LHCN-M2 (cell line): ENCODE measurements at places on chromosomes 6 and 20.

GRCh38 chr6:165755583-165755982 lies 92.5 kb upstream of the PDE10A start:
- DNase-seq = no peak

DNA sequence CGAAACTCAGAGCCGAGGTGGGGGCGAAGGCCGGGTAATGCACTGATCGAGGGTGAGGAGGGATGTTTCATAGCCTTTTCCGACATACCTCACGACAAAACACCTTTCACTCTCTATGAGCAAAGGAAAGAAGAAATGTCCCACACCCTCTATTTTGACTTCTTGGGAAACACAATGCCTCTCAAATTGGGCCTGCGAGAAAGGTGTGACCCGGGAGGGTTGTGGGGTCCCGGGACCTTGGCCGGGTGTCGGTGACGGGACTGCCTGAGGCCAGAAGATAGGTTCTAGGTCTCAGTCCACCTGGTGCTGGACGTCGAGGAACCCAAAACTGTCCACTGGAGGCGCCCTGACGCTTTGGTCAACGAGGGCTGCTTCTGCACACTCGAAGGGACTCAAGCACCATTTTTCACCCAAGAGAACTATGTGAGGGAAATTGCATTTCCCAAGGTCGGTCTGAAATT lies 41.1 kb upstream of the OSTM1 start:
- no peak for DNase-seq

DNA sequence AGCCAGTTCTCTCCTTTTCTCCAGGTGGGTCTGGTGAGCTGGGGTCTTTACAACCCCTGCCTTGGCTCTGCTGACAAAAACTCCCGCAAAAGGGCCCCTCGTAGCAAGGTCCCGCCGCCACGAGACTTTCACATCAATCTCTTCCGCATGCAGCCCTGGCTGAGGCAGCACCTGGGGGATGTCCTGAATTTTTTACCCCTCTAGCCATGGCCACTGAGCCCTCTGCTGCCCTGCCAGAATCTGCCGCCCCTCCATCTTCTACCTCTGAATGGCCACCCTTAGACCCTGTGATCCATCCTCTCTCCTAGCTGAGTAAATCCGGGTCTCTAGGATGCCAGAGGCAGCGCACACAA lies 765 bp upstream of the CFB start:
- no peak for DNase-seq

GRCh38 chr6:80465513-80465912 lies 359.0 kb downstream of the BCKDHB start:
- no peak for DNase-seq

- peak; percentile 28 for DNase-seq
Observed at GRCh38 chr6:154509421-154510143, 903 bp downstream of the CNKSR3 start.

- no peak for DNase-seq
Observed at GRCh38 chr20:44601801-44602204, 19.4 kb downstream of the PKIG start.

DNA sequence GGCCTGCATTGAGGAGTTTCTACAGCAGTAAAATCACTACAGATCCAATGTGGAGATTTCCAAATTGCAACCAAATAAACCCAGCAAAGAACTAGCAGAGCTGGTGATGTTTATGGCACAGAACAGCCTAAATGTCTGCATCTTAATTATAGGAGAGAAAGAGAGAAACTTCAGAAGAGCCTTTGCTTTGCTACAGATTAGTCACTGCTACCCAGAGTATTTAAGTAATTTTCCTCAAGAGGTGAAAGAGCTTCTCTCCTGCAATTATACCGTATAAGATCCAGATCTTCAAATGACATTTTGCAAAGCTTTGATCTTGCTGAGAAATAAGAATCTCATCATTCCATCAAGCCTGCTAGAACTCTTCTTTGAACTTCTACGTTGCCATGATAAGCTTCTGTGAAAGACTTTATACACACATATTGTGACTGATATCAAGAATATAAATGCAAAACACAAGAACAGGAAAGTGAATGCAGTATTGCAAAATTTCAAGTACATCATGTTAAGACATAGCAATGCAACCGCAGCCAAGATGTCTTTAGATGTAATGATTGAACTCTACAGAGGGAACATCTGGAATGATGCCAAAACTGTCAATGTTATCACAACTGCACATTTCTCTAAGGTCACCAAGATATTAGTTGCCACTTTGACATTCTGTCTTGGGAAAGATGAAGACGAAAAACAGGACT lies 48.0 kb downstream of the MKKS start:
- DNase-seq = peak; percentile 15

DNA sequence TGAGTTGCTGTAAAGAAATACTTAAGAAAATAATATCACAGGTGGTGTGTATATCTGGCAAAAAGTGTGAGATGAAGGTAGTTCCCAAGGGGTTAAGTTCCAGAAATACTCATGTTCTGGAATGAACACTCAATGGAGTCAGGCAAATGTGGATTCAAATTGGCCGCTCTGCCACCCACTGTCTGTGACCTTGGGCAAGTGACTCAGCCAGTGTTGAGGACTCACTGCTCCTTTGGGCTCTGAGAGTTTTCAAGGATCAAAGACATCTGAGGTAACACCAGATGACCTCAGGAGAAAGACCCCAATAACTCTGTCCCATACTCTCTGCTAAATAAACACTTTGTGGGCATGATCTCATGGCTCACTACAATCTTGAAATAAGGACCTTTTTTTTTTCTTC lies 59.2 kb upstream of the EYA2 start:
- peak; percentile 48 for DNase-seq

DNA sequence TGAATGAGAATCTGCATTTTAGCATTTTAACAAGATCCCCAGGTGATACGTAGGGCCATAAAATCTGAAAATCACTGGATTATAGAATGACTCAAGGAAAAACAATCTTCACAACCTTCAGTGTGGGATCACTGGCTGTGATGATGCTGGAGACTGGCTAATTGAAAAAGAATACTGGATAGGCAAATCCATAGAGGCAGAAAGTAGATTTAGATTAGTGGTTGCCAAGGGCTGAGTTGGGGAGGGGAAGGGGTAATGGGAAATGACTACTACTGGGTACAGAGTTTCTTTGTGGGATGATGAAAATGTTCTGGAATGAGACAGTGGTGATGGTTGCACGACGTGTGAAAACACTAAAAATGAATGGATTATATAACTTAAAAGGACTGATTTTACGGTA lies 84.1 kb downstream of the CDK19 start:
- peak; percentile 27 for DNase-seq

GRCh38 chr6:139905404-139906052 lies 531.1 kb upstream of the CITED2 start:
- DNase-seq = peak; percentile 21

DNA sequence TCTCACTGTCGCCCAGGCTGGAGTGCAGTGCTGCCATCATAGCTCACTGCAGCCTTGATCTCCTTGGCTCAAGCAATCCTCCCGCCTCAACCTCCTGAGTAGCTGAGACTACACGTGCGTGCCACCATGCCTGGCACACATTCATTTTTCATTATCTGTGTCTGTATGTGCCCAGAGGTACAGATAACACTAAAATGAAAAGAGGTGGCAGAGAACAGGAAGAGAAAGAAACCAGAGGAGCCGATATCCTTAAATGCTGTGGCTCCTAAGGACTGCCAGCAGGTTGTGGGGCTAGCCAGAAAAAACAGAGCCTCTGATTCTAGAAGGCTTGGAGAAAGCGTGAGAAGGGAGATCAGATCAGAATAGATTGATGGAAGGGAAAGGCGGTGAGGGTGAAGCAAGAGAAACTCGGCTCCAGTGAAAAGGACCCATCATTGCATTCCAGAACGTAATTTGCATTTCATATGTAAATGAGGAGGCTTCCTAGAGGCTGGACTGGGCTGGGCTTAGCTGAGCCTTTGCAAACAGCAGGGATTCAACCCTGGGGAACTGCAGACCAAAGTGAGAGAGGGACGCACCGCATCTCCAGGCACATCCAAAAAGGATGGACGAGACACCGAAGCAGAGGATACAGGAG lies 64.2 kb downstream of the GCNT2 start:
- DNase-seq = peak; percentile 5

DNA sequence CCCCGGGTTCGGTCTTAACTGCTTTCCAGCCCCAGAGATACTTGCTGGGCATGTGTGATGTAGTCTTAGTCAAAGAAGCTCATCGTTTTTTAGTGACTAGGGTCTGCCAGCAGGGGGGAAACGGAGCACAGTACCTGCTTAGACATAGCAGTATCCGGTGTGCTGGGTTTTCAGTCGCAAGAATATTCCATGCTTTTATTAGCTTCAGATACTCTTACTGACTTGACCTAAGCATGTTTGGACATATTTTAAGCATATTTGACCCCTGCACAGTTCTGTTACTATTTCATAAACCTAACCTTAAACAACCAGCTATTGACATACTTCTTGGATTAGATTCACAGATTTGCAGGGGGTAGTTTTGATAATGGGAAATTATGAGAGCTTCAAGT lies 3.0 kb downstream of the E2F3 start:
- DNase-seq = peak; percentile 76

- no peak for DNase-seq
Observed at GRCh38 chr6:150813993-150814359, 51.5 kb upstream of the MTHFD1L start.

GRCh38 chr6:10685092-10685915 lies 9.1 kb downstream of the C6orf52 start:
- no peak for DNase-seq

GRCh38 chr6:37943436-37944058 lies 124.0 kb downstream of the ZFAND3 start:
- no peak for DNase-seq

DNA sequence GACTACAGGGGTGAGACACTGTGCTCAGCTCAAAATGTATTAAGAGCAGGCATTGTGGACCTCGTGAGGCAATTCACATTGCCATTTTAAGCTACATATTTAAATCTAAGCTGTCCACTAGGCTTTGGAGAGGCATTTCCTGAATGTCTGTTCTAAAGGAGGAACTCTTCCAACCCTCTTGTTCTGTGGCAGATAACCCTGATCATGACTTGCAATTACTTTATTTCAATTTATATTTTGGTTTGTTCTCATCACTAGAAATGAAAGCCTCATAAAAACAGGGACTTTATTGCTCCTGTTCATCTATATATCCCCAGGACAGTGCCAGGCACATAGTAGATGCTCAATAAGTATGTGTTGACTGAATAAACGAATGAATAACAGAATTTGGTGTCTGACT lies 84.0 kb upstream of the SALL4 start:
- DNase-seq = no peak

DNA sequence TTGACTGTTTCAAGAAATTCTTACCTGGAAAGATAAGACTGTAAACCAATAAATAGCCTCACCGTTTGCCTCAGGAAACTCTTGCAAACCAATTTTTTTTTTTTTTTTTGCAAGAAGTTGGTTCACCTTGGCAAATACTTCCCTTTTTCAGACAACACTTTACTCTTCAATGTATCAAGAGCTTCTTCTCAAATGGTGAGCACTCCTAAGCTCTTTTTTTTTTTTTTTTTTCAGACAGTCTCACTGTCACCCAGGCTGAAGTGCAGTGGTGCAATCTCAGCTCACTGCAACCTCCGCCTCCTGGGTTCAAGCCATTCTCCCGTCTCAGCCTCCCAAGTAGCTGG lies 22.7 kb upstream of the SNTA1 start:
- DNase-seq = no peak

DNA sequence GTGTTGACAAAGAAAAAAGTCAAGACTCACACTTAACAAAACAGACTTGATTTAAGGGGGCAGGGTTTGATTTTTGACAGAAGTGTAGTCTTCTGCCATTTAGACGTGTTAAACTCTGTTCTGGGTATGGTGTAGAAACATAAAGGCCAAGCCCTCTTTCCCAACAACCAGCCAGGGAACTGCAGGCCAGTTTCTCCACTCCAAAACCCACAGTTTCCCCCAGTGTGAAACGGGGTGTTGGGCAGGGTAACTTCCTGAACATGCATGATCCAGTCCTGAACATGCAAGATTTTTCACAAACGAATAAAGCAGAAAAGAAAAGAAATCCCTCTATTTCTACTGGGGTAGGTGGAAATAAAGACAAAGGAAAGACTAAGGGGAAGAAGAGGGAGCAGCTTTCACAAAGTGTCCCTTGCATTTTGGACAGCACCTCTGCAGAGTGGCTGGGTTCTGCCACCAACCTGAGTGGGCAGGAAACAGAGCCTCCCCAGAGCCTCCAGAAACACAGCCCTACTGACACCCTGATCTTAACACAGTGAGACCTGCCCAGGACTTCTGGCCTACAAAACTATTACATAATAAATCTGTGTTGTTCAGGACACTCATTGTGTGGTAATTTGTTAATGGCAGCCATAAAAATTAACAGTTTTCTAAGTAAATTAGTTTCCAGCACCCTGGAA lies 7.5 kb downstream of the APMAP start:
- DNase-seq = no peak

- DNase-seq = no peak
Observed at GRCh38 chr6:40251637-40252300, 317.5 kb upstream of the MOCS1 start.

DNA sequence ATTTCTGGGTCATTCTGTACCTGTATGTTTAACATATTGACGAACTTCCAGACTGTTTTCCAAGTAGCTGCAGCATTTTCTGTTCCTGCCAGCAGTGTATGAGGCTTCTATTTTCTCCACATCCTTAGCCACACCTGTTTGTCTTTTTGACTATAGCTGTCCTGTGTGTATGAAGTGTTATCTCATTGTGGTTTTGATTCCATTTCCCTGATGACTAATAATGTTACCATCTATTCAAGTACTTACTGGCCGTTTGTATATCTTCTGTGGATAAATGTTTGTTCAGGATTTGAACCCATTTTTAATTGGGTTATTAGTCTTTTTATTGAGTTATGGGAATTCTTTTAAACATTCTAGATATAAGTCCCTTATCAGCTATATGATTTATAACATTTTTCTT lies 95.2 kb downstream of the JAG1 start:
- DNase-seq = peak; percentile 94

DNA sequence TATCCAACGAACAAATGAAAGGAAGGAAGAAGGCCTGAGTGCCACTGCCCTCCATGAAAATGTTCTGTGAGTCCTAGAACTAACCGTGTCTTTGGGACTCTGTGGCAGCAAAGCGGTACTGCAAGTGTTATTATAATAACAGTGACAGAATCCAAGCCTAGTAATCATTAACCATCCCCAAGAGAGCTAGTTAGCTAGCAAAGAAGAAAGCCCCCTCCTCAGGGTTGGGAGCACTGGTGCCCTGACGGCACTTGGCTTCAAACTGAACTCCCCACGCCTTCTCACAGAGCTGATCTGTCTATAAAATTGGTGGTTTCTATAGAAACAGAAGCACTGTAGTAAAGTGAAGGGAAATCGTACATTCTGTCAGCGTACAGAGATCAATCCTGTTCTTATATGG lies 239.8 kb downstream of the PTPRT start:
- DNase-seq = no peak
